ENCODE measurements at places on chromosomes 5 and 9.

GRCh38 chr5:142955628-142956027 lies 185.5 kb downstream of the ARHGAP26 start:
- DNase-seq, result no peak

- no peak for DNase-seq
Measured at GRCh38 chr5:170736966-170737365, 46.6 kb upstream of the GABRP start.

GRCh38 chr9:6183627-6184026 lies 32.0 kb upstream of the IL33 start:
- DNase-seq, result no peak

DNA sequence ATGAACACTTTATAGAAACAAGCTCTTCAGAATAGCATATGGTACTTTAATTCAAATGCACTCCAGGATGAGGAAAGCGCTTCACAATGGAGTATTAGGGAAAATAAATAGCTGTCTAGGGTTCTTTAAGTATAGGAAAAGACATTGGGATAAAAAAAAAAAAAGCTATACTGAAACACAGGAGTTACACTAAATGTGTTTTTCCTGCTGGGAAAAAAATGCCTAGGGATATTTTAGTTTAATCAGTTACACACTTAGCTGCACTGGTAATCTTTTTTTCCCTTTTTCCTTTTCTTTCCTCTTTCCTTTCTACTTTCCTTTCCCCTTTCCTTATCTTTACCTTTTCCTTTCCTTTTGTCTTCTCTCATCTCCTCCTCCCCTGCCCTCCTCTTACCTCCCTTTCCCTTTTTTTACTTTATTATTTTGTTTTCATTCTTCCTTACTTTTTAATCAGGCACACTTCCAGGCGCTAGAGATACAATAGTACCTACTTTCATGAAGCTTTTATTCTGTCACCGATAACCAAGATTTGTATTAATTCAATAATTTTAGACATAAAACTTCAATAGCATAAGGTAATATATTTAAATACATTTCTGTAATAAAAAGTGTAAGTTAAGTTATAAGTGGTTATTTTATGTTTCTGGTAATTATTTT lies 758.7 kb downstream of the CDH18 start:
- DNase-seq, result no peak

- no peak for DNase-seq
Measured at GRCh38 chr5:146620669-146621051, 104.7 kb upstream of the GPR151 start.

GRCh38 chr5:170643591-170643990 lies 139.8 kb downstream of the KCNIP1 start:
- no peak for DNase-seq

DNA sequence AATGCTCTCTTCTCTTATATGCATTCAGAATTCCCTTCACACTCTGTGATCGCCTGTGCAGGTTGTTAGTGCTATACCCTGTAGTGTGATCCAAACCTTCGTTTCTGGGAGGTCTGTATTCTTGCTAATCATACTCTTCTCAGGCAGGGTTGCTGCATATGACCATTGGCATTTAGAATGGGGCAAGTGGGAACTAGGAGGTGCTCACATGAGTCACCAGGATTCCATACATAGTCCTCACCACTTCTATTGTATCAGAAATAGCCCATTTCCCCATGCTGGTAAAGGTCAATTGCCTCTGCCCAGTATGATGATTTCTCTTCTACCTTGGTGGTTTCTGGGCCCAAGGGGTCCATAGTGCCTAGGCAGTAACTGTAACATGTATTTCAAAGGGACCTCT lies 443.5 kb upstream of the CDH6 start:
- DNase-seq, result no peak

DNA sequence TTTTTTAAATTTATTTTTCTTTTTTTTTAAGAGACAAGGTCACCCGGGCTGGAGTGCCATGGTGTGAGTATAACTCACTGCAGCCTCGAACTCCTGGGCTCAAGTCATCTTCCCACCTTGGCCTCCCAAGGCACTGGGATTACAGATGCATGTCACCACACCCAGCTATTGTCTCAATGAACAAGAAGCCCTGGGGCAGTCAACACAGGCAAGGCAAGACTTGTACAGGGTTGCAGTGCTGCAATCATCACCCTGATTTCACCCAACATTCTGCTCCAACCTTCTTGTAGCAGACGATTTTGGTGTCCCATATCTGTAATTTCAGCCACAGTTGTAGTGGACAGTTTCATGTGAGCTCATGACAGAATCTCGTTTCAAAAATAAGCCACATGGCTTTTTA lies 205.8 kb upstream of the KIF2A start:
- no peak for DNase-seq

GRCh38 chr5:50595199-50595598 lies 71.2 kb upstream of the PARP8 start:
- DNase-seq, result peak; percentile 54

DNA sequence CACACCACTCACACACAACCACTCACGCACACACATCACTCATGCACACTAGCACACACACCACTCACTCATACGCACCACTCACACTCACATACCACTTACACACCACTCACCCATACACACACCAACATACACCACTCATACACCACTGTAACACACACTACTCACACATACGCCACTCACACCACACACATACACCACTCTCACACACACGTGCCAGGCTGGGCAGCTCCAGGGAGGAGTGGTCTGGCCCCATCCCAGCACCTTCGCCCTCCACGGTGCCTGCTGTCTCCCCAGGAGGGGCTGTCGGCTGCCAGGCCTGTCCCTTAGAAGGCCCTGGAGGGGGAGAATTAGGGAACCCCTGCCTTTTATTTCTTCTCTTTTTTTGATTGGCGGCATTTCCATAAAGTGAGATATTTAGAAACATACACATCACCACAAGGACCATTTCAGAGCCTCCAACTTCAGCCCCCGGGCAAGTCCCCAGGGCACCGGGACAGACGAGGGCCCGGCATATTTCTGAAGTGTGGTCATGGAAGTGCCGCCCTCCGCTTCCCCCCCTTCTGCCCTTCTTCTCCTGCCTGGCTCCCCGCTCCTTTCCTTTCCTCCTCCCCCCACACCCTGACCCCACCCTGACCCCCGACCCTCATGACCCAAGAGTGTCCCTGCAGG lies 6.3 kb upstream of the ASB6 start:
- DNase-seq, result peak; percentile 65

DNA sequence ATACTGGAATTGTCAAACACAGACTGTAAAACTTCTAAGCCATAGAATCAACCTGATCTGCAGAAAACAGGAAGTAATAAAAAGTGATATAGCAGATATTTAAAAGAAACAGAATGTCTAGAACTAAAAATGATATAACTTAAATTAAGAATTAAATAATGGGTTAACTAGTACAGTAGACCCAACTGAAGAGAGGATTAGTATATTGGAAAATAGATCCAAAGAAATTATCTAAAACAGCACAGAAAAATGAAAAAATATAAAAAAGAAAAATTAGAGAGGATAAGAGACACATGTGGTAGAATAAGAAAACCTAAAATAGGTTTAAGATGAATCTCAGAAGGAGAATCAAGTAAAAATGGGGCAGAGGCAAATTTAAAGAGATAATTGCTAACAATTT lies 219.9 kb downstream of the SEMA6A start:
- DNase-seq, result no peak

- DNase-seq, result no peak
Measured at GRCh38 chr9:130471411-130472183, 26.8 kb downstream of the ASS1 start.

DNA sequence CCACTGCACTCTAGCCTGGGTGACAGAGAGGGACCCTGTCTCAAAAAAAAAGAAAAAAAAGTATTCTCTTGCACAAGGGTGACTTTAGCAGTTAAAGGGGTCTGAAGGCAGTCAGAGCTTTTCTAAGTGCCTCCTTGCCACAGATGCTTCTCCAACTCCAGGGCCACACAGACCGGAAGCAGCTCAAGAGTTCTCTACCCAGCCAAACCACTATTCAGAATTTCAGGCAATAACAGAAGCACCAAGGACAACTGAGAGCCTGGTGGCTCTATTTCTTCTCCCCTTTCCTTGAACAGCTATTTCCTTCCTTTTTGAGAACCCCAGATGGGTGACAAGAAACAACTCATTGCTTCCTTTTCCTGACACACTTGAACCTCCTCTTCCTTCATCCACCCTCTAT lies 2.2 kb downstream of the FAM219A start:
- no peak for DNase-seq
